ENCODE measurements at places on chromosomes 7 and 10.

GRCh38 chr7:101557421-101557820 lies 71.7 kb downstream of the MYL10 start:
- DNase-seq: no peak

GRCh38 chr10:112844681-112845544 lies 105.1 kb upstream of the TCF7L2 start:
- no peak for DNase-seq

GRCh38 chr7:2964208-2964607 lies 79.5 kb downstream of the CARD11 start:
- no peak for DNase-seq

GRCh38 chr10:65940816-65941662 lies 984.8 kb upstream of the LRRTM3 start:
- no peak for DNase-seq

GRCh38 chr7:24604630-24605029 lies 31.4 kb downstream of the PALS2 start:
- no peak for DNase-seq

DNA sequence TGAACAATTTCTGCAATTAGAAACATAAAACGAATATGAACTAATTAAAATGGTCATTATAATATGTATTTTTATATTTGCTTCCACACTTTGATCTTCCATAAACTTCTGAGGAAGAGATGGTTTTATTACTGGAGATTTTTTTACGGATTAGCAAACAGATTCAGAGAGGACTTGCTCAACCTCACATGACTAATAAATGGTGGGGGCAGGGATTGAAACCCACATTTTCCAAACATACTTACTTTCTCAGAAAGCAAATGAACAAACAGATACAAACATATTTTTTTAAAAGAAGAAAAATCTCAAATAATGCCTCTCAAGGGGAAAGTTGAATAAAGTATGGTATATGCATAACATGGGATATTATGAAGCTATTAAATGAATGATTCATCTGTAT lies 18.3 kb downstream of the ANKMY2 start:
- no peak for DNase-seq

Measured in kidney capillary endothelial cell (primary cell).